ENCODE measurements at places on chromosomes 11 and 22. TPM values are rescaled to one million over a fixed set of nuclear protein-coding genes. Genes with fewer than 3 reads are reported as not detected.

DNA sequence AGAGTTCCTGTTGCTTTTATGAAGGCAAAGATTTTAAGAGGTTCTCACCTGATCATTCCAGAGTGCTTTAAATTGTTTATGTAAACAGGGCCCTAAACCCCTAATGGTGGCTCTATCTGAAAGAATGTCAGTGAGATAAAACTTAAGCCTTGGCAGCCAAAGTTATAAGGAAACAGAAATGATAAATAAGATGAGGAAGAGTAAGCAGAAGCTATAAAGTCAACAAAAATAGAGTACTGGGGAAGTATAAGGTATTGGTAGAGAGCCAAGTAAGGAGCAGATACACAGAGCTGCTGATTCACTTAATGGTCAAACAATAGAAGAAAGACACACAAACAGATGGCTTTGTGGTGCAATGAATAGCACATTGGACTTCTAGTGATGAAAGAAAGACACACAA, 37.9 kb downstream of the TMPRSS5 start:
- DNase-seq, result no peak
- peaks cover 6% of the 10 kb centered on the region for H3K4me1 ChIP-seq
- H3K27me3 ChIP-seq, result no peaks in the 10 kb centered on the region
- H3K4me3 ChIP-seq, result no peak overlapping the region

DNA sequence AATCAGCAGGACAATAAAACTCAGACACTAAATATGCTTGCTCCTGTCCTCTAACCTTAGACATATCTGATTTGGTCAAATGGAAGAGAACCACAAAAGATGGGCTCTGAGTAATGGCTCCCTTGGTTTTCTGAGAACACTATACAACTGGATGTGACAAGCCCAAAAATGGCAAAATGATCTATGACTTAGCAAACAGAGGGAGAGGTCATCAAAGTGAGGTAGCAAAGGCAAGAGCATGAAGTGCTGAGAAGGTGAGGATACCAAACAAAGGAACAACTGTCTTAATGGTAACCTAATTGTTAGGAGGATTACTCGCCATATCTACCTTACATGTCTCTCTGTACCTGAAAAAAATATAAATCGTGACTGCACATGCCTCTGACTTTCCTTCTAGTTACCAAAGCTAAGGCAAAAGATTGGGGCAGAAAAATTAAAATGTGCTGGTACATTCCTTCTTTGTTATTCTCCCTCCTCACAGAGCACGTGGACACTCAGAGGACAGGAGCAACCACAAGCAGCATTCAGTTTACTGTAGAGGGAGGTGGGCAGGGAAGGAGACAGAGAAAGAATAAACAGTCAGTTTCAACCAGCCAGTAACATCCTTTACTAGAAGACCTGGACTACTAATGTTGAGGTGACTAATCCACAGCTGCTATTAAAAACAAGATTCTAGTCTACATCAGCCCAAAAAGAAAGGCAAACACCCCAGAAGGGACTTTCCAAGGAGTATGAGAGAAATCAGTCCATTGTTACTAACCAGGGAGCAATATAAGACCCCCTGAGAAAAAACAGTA, 88.8 kb downstream of the AMBRA1 start:
- no peak overlapping the region for H3K4me3 ChIP-seq
- peaks cover 44% of the 10 kb centered on the region for H3K36me3 ChIP-seq
- H3K4me1 ChIP-seq, result no peaks in the 10 kb centered on the region
- no peaks in the 10 kb centered on the region for H3K27me3 ChIP-seq
- H3K27ac ChIP-seq, result no peak overlapping the region
- no peak for DNase-seq

The PKNOX2 gene
- total RNA-seq, result 30.1 TPM

The FOSL1 gene
- 0.75 TPM for total RNA-seq

DNA sequence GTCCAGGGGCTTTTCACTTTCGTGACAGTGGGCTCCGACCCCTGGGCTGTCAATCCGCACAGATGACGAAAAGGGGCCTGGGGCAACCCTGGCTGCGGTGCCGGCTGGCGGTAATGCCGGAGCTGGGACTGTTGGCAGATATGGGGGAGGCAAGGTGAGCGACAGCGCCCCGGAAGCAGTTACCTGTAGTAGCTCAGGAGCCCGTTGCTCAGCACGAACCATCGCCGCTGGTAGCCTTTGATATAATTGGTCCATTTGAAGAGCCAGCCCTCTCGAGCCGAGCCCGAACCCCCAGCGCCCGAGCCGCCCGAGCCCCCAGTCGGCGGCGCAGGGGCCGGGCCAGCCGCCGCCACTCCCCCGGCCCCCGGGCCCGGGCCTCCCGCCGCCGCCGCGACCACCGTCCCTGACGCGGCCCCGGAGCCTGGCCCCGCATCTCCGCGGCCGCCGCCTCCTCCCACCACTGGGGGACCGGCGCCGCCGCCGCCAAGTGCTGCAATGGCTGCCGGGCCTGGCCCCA, 396 bp downstream of the OSBP start:
- peak overlapping the region; percentile 98 for H3K27ac ChIP-seq
- H3K36me3 ChIP-seq, result no peaks in the 10 kb centered on the region
- DNase-seq, result peak; percentile 29
- peak overlapping the region; percentile 92 for H3K4me3 ChIP-seq

DNA sequence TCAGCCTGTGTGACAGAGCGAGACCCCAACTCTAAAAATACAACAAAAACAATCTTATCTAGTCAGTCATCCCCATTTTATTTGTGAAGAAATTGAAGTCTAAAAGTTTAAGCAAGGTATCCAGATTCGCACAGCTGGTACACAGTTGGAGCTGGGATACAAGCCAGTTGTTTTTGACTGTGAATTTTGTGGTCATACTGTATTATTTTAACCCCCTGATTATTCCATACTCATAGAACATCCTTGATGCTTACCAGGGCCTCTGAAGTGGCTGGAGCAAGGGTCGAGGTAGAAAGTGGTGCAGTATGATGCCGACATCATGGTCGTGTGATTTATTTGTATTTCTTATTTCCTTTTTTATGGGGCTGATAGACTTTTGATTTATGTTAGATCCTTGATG, 50.0 kb downstream of the BID start:
- H3K27ac ChIP-seq, result peak overlapping the region; percentile 69
- no peak overlapping the region for H3K4me3 ChIP-seq
- H3K36me3 ChIP-seq, result peaks cover 35% of the 10 kb centered on the region
- DNase-seq, result no peak

GRCh38 chr11:69744435-69744834, 30.7 kb downstream of the FGF4 start:
- no peak overlapping the region for H3K27ac ChIP-seq
- no peak for DNase-seq
- no peaks in the 10 kb centered on the region for H3K36me3 ChIP-seq
- no peak overlapping the region for H3K4me3 ChIP-seq
- peaks cover 8% of the 10 kb centered on the region for H3K27me3 ChIP-seq

DNA sequence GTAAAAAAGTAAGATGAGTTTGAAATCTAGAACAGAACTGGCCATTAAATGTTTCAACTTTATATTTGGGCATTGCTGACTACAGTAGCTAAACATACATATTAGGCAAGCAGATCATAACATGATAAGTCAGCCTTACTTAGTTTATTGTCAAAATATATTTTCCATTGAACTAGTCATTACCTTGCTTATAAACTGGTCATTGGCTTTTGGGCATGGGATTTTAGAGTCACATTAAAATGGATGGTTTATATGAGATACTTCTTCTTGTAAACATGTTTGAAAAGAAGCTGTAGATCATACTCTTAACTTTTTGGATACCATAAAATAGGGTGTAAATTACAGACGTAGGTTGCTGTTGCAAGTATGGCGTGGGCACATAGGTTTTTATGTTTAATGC, 2.7 kb downstream of the HIPK3 start:
- no peak for DNase-seq
- no peaks in the 10 kb centered on the region for H3K27me3 ChIP-seq
- H3K36me3 ChIP-seq, result no peaks in the 10 kb centered on the region
- peak overlapping the region; percentile 100 for H3K27ac ChIP-seq
- H3K4me3 ChIP-seq, result peak overlapping the region; percentile 95
- peaks cover 57% of the 10 kb centered on the region for H3K4me1 ChIP-seq

DNA sequence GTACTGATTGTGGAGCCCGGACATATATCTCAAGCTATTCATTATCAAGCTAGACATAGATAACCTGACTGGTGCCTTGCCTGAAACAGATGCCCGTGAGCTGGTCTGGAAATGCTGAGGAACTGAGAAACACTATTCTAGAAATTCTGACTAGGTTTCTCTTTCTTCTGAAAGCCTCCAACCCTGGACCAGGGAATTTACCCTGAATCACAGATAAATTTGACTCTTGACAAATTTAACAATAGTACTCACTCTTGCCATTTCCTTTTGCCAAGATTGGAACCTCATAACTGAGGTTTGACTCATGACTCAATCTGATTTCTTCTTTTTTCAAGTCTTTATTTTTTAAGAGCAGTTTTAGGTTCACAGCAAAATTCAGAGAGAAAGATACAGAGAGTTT, 189.6 kb upstream of the SYN3 start:
- H3K36me3 ChIP-seq, result no peaks in the 10 kb centered on the region
- H3K27ac ChIP-seq, result no peak overlapping the region
- H3K27me3 ChIP-seq, result no peaks in the 10 kb centered on the region
- no peak overlapping the region for H3K4me3 ChIP-seq
- H3K4me1 ChIP-seq, result no peaks in the 10 kb centered on the region
- no peak for DNase-seq

The KCNJ1 gene
- not detected for total RNA-seq

DNA sequence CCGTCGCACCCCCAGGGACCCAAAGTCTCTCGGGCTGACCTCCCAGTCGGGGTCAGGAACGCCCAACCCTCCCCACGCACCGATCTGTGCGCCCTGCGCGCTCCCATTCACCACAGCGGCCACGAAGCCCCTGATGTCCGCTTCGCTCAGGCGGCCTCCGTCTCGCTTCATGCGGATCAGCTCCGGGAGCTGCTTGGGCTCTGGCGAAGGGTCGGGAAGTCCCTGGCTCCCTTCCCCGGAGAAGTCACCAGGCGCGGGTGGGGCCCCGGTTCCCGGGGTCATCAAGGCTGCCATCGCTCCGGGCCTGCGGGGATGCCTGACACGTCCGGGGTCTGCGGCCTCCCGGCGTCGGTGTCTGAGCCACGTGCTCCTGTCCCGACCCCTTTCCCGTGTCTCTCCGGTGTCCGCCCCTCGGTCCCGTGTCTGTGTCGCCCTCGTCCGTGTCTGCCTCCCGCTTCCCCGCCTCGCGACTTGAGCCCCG, 356 bp downstream of the TYMP start:
- peak overlapping the region; percentile 69 for H3K4me3 ChIP-seq
- no peak for DNase-seq
- peaks cover 26% of the 10 kb centered on the region for H3K4me1 ChIP-seq
- H3K27me3 ChIP-seq, result peaks cover 25% of the 10 kb centered on the region
- H3K36me3 ChIP-seq, result no peaks in the 10 kb centered on the region

DNA sequence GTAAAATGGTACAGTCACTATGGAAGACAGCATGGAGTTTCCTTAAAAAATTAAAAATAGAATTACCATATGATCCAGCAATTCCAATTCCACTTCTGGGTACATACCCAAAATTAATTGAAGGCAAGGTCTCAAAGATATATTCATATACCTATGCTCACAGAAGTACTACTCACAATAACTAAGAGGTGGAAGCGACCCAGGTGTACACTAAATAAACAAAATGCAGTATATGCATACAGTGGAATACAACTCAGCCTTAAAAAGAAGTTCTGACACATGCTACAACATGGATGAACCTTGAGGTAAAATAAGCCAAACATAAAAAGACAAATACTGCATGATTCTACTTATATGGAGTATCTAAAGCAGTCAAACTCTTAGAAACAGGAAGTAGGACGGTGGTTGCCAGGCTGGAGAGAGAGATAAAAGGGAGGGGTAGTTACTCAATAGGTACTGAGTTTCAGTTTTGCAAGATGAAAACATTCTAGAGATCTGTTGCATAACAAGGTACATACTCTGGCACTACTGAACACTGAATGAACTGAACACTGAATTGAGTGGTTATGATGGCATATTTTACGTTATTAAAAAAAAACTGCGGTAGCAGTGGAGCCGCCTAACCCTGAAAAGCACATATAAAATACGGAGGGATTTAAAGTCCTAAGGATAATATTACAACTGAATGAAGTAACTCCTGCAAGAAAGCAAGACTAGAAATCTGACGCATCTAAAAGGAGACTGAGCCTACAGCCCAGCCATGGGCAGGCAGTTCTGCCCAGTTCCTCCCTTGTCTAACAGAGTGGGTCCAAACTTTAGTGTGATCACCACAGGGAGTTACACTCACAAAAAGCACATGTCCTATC, 12.8 kb downstream of the DGCR2 start:
- peaks cover 84% of the 10 kb centered on the region for H3K4me1 ChIP-seq
- H3K27me3 ChIP-seq, result no peaks in the 10 kb centered on the region
- peak overlapping the region; percentile 76 for H3K27ac ChIP-seq
- peak overlapping the region; percentile 33 for H3K4me3 ChIP-seq

- no peaks in the 10 kb centered on the region for H3K36me3 ChIP-seq
- no peak overlapping the region for H3K4me3 ChIP-seq
- no peak for DNase-seq
- no peak overlapping the region for H3K27ac ChIP-seq
- H3K4me1 ChIP-seq, result no peaks in the 10 kb centered on the region
- H3K27me3 ChIP-seq, result no peaks in the 10 kb centered on the region
Measured at GRCh38 chr11:123421589-123421988, 8.5 kb upstream of the GRAMD1B start.

The YAP1 gene
- total RNA-seq, result 28.6 TPM

DNA sequence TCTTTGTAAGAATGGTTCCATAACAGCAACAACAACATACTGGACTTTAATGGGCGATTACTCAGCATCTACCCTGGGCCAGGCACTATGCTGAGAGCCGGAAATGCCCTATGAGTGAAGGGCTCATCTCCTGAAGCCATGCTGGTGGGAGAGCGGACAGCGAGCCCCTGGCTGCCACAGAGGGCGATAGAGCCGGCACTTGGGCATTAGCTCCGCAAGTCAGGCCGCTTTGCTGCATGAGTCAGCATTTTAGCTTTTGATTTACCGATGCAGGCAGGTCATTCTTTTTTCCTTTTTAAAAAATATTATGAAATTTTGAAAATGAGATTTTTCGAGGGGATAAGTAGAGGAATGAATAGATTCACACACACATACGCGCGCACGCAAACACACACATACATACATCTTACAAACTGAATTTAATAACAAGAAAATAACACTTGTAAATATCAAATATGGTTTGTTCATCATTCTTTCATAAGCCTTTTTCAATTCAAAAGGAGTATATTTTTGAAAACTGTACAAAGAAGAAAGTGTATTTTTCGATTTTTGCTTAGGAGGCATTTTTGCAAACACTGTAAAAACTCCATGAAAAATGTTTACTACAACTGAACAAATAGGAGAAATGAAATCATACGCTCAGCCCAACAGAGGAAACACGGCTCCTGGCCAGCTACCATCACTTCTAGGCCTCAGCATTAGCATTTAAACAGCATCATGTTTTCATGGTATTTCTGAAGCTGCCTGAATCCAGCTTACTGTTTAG, 667.3 kb downstream of the OPCML start:
- no peak for DNase-seq
- H3K4me1 ChIP-seq, result no peaks in the 10 kb centered on the region
- H3K4me3 ChIP-seq, result no peak overlapping the region
- no peaks in the 10 kb centered on the region for H3K27me3 ChIP-seq
- no peaks in the 10 kb centered on the region for H3K36me3 ChIP-seq
- H3K27ac ChIP-seq, result no peak overlapping the region

The CD82 gene
- total RNA-seq, result 25.9 TPM
